Gastrocnemius medialis (tissue), 4 donors: ENCODE measurements at places on chromosomes 2 and 18. TPM values are rescaled to one million over a fixed set of nuclear protein-coding genes. Genes with fewer than 3 reads are reported as not detected.

Gene REEP1
- total RNA-seq: 4.5 TPM

Gene GLB1L
- 1.1 TPM for total RNA-seq

Gene NT5C1B
- total RNA-seq: not detected

Gene HRH4
- not detected for total RNA-seq

Gene BMP10
- total RNA-seq: not detected

- no peak for DNase-seq
Measured at GRCh38 chr2:57806449-57806968, 240.1 kb upstream of the VRK2 start.

- DNase-seq: no peak
Measured at GRCh38 chr18:22838639-22839277, 94.4 kb upstream of the RBBP8 start.

DNA sequence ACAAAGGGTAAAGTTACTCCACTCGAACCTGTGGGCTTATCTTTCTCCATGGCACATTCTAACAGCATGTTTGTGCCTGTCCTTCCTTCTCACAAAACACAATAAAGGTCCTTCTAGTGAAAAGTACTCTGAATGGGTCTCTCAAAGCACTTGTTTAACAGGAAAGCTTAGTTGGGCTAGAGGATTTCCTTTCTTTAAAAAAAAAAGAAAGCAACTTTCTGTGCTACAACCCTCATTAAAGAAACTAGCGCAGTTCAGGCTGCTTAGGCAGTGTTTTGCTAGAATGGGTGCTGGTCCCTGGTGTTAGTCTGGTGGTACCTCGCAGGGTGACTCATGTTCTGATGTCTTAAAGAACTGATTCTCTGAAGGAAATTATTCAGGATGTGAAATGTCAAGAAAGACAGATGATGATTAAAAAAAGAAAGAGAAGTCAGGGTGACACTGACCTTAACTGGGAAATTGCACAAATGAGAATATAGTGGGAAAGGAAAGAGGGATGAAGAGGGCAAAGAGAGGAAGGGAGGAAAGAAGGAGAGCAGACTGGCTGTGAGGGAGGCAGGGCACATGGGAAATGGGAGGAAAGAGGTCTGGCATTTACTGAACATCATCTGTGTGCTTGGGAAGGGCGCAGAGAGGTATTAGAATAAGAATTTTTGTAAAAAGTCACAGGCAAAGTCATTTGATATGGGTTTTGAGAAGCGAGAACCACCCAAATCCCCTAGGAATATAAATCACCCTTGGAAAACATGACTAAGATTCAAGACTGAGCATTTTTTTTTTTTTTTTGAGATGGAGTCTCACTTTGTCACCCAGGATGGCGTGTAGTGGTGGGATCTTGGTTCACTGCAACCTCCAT, 74.9 kb downstream of the ATP8B1 start:
- no peak for DNase-seq

DNA sequence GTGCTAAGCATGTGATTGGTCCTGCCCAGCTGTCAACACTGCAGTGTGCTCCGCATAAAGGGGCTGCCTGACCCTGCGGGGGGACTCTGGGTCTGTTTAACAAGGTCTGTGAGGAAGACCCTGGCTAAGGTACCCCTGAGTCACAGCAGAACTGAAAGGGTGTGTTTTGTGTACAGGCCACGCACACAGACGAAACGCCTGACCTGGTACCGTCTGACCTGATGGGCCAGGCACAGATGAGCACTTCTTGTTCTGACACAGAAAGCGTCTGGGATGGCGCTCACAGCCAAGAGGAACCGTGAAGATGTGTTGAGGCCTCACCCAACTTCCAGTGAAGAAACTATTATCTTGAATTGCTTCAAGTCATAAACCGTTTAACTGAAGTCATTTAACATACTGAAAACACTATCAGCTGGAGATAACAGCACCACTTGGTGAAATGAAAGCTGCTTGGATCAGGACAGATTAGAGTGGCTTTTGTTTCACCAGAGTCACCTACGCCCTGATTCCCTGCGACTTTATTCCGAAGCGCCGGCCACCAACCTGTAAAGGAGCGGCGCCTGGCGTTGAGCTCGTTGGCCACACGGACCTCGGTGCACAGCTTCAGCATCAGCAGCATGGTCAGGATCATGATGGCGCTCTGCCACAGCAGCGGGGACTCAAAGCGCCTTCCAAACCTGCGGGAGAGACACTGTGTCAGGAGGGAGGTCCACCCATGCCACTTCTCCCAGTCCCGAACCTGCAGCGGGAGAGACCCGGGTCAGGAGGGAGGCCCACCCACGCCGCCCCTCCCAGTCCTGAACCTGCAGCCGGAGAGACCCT, 8.5 kb downstream of the SLC66A2 start:
- no peak for DNase-seq

- no peak for DNase-seq
Measured at GRCh38 chr18:13286456-13287125, 68.0 kb downstream of the LDLRAD4 start.

DNA sequence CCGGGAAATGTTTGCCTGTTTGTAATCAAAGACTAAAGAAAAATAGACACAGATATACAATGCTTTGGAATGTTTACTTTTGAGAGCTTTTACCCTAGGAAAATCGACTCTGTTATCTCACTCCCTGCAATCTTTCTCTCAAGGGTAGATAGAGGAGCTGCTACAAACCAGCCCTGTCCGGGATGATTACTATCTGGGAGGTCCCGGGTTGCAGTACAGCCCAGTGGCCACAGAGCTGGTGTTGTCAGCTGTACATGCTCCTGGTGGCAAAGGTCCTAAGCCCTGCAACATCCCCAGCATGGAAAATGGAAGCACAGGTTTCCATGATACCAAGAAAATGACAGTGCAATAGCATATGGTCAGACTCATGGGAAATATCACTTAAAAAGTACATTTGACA, 570.5 kb upstream of the SOX11 start:
- no peak for DNase-seq

DNA sequence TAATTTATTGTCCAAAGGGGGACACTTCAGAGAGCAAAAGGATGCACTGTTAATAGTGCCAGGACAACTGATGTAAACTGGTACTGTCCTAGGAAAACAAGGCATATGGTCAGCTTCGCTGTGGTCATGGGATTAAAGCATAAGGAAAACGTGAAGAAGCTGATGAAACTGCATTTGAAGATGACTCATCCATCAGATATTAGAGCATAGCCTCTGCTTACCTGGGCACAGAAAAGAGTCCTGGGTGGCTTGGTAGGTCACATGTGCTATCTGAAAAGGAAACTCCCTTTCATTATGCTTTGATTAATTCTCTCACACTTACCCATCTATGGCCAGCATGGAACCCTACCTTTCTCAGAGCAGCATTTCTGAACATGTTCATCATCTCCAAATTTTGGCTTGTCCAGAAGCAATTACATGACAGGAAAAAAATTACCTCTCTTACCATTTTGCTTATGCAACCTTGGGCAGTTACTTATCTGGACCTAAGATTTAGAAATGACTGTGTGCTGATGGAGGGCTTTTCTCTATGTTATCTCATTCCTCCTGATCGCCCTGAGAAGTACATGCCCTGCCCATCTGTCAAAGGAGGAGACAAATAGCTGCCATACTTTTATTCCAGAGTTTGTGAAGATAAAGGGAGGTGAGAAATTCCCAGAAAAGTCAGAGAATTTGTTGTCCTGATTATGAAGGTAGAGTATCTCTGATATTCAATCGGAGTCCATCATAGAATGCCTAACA, 275.3 kb upstream of the SLC14A2 start:
- no peak for DNase-seq

DNA sequence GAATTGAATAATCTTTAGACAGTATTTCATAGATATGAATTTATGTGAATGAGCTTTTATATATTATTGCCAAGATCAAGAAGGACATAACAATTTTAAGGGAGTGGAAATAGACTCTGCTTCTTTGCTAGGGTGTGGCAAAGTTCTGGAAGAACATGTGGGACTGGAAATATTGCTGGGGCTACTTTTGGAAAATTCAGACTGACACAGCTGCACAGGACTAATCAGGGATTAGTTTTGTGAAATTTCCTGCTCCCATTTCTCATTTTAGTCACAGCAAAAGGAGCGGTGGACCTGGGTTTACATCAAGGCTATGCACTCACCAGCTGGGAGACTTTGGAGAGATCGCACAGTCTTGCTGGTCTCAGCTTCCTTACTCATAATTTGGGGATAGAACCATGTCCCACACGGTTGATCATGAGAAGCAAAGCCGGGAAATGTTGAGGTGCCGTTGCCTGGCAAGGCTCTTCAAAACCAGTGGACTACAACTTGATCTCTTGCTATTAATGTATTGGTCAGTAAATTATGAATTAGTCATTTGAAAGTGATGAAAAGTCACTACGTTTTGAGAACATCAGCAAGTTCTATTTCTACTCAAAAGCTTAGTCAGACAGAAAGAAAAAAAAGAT, 42.4 kb downstream of the IL1RL2 start:
- DNase-seq: no peak

GRCh38 chr2:172058660-172059059, 26.6 kb upstream of the DLX1 start:
- DNase-seq: no peak

- DNase-seq: no peak
Measured at GRCh38 chr2:37589298-37589697, 82.1 kb downstream of the CDC42EP3 start.

GRCh38 chr2:77999376-77999775, 477.2 kb upstream of the LRRTM4 start:
- DNase-seq: no peak

DNA sequence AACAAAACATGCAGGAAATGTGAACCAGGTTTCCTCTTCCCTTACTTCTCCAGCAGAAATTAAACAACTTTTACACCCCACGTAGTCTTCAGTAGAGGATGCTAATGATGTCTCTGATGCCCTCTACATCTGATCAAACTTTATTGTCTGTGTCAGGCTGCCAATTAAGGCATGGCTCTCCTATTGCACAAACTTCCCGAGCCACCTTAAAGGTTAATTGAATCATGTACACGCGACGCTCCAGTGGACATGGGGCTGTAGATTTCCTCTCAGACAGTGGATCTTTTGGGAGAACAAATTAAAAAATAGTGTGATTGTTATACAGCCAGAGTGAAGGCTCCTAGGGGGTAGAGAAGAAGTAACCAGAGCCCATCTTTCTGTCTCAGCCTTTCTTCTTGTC, 301.6 kb downstream of the SMAD2 start:
- no peak for DNase-seq

DNA sequence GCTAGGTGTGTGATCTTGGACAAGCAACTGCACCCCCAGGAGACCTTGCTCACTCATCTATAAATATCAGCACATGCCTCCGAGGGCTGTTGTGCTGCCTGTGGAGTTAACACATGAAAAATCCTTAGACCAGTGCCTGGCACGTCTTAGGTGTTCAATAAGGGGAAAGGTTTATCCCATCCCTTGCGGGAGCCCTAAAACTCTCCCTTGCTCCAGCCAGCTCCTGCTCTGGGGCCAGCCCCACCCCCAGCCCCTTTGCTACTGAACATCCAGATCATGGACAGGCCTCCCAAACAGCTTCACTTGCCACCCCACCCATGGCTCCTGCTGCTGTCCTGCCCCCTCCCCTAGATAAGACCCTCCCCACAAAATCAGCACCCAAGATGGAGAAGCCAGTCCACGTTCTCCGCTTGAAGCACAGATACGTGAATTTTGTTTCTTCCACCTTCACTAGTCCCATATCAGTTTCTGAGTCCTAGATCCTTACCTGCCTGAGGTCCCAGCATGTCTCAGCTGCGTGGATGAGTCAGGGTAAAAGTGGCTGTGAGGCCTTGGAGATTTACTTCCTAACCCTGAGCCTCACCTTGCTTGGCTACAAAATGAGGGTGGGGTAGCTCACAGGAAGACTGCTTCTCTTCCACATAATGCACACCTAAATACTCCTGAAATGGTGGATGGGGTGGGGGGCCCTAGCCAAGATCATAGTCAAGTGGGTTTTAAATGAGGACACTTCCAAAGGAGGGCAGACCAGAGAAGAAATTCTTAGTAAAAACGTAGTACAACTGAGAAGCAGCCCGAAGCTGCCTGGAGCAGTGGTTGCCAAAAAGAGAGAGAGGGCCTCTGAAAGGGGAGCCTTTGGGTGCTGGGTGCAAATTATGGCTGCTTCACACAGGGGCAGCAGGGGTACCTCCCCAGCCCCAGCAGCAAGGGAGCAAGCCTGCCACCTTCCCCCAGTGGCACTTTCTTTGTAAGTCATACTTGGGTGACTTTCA, 40.4 kb downstream of the C1QL2 start:
- DNase-seq: no peak

GRCh38 chr2:109712746-109713145, 81.4 kb upstream of the RGPD5 start:
- no peak for DNase-seq

GRCh38 chr18:77134611-77135010, 2.0 kb upstream of the MBP start:
- DNase-seq: no peak
